ENCODE measurements at places on chromosomes 12 and 14.

- DNase-seq: no peak
Measured at GRCh38 chr12:43754015-43754414, 4.6 kb downstream of the PUS7L start.

DNA sequence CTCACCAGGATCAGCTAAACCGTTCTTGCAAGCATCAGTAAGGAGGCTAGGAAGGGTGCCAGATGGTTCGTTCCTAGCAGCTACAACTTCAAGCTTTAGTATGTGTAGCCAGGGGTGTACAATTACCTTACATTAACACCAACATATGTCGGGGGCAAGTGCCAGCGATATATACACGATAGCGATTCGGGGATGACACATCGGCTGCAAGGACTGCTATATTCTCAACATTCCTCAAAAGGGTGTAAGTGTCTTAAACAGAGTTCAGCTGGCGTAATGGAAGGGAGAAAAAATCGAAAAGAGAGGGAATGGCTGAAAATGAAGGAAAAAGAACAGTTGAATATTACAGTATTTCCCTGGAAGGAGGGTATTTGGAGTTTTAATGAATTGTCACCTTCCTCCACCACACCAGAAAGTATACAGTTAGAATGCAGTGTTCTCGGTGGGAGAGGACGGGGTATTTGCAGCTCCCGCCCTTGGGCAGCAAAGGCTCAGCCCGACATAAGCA is 545 bp downstream of the LIMA1 start:
- DNase-seq: no peak

DNA sequence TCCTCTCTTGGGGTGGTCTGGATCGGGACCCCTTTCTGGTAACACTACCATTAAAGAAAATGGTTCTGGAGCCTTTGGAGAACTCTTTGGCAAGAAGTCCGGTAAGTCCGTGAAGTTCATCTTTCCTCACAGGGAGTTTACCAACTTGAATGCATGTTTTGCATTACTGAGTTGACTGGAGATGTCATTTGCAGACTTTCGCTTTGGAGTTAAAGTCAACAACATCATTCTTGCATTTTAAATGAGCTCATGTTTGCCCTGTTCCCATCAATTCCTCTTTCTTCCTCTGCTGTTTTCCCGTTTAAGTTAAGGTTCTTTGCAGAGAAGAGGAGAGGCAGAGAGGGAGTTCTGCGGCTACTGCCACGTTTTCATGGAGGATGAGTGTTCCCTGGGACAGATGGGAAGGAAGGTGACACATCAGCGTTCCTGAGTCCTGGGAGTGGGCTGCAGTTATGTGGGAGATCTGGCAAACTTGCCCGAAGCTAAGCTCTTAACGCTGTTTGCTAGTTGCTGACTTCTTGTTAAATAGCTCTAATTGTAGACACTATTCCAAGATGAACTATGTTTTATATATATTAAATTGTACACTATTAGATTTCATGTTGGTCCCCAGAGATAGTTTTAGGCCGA is 18.8 kb upstream of the PRICKLE1 start:
- DNase-seq: no peak

DNA sequence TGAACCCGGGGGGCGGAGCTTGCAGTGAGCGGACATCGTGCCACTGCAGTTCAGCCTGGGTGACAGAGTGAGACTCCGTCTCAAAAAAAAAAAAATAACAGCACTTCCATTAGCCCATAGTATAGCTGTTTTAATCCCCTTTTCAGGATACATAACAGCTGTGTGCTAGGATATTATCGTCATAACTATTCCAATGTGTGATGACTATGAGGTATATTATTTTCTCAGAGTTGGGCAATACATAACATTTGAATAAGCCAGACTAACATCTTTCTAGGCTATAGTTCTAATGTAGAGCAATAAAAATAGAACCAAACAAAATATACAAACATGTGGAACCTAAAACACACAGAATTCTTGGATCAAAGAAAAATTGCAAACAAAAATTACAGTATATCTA is 57.1 kb downstream of the MARK3 start:
- DNase-seq: no peak

- DNase-seq: no peak
Measured at GRCh38 chr12:26801486-26801885, 31.5 kb downstream of the ITPR2 start.

- DNase-seq: peak; percentile 76
Measured at GRCh38 chr12:68557011-68557730, 53.5 kb upstream of the RAP1B start.

- DNase-seq: no peak
Measured at GRCh38 chr14:54651649-54652048, 84.7 kb downstream of the SAMD4A start.

GRCh38 chr14:85296456-85297210 is 233.3 kb upstream of the FLRT2 start:
- peak; percentile 9 for DNase-seq

GRCh38 chr14:94113073-94113472 is 2.5 kb downstream of the IFI27 start:
- DNase-seq: no peak

DNA sequence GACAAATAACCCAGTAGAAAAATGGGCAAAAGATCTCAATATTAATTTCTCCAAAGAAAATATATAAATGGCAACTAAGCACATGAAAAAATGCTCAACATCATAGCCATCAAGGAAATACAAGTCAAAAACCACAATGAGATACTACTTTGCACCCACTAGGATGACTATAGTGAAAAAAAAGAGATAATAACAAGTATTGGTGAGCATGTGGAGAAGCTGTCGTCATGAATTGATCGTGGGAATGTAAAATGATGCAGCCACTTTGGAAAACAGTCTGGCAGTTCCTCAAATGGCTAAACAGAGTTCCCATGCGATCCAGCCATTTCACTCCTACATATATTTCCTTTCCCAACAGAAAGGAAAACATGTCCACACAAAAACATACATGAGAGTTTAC is 18.1 kb downstream of the JDP2 start:
- no peak for DNase-seq

- DNase-seq: no peak
Measured at GRCh38 chr14:21109377-21110138, 8.7 kb downstream of the TMEM253 start.

DNA sequence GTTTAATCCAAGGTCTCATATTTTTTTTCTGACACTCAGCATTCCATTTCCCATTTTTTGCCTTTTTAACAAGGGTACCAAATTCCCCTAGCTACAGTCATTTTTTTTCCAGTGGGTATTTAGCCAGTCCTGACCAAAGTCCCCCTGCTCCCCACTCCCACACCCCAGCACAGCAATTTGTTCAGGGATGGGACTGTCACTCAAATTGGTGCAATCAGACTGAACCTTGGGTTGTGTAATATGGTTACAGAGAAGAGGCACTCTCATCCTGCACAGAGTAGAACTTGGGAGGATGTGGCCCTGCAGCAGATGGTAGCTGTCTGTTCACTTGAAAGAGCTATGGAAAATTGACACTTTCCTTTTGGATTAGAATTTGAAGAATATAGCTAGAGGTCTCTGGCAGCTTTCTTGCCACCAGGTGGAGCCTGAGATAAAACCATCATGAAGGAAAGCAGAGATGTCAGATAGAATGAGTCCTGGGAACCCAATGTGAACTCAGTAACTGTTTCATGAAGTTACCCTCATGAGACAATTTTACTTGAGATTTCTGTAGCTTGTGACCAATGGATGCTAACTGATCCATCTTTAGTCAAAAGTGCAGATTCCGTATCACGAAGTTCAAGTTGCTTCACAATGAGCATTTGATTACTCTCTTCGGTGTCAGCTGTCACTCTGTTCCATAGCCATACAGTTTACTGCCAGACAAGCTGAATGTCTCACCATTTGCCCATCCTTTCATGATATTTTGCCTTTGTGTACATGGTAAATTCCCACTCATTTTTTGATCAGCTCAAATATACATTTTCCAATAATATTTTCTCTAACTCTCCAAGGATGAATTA is 394.0 kb upstream of the SYT1 start:
- peak; percentile 19 for DNase-seq

- no peak for DNase-seq
Measured at GRCh38 chr14:71722885-71723284, 209.3 kb upstream of the RGS6 start.

DNA sequence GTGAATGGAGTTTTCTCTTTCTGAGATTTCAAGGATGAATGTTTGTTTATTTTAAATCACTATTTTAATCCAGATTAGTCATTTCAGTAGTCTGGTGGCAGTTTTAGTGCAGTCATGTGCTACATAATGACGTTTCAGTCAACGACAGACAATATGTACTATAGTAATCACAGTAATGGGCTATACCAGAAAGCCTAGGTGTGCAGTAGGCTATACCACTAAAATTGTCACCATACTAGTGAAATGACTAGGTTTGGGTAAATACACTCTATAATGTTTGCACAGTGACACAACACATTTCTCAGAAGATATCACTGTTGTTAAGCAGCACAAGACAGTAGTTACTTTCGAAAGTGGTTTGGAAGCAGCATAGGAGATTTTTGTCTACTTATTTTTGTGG is 203.1 kb downstream of the ETNK1 start:
- DNase-seq: no peak

- no peak for DNase-seq
Measured at GRCh38 chr12:78968226-78968625, 103.7 kb downstream of the SYT1 start.

DNA sequence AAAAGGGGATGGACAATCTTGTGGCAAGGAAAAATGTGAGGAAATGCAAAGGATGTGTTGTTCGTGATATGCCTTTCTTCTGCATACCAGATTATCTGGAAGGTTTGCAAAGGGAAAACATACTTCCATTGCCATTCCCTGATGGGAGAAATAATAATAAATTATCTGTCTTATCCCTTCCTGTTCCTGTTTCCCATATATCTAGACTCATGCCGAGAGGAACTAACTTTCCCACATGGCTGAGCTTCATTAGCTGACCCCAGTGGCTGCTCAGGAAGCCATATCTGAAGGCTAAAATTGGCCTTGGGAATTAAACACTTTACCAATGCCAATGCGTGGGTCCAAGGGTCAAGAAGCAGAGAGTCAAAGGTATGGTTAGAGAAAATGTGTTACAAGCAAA is 439.8 kb downstream of the MDGA2 start:
- DNase-seq: no peak

DNA sequence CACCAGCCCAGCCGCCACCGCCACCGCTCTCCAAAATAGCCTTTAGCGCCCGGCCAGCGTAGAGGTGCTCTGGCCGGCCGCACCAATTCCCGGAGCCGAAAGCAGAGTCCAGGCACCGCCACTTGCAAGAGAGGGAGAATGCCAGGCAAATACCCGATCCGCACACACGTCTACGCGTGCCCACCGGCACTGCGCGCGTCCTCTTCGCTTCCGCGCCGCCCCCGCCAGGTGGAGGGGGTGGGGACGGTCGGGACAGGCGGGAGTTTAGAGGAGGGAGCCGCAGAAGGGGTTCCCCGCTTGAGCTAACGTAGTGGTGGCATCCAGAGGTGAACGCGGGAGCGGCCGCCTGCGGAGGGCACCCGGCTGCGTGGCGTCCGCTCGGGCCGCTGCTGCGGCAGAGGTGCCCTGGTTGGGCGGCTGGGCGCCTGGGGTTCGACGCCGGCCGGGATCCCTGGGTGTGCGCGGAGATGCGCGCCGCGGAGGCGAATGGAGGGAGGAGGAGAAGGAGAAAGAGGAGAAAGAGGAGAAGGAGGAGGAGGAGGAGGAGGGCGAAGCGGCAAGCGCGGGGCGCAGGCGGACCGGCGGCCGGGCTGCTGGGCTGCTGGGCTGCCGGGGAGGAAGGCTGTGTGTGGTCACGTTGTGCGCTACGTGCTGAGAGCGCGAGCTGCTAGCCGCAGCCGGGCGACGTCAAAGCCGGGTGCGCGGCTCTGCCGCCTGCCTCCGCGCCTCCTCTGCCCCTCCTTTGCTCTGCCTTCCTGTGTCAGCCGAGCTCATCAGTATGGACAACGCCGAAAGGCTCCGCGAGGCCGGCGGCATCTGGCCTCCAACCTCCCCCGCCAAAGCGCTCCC is at the start of gene MDGA2:
MDGA2 (minus strand) TSS at position 140 of the 849 bp plus-strand sequence.
- peak; percentile 61 for DNase-seq

- DNase-seq: peak; percentile 90
Measured at GRCh38 chr14:35365130-35366055, 39.2 kb downstream of the NFKBIA start.

GRCh38 chr14:47929334-47929733 is 253.9 kb upstream of the MDGA2 start:
- DNase-seq: no peak

DNA sequence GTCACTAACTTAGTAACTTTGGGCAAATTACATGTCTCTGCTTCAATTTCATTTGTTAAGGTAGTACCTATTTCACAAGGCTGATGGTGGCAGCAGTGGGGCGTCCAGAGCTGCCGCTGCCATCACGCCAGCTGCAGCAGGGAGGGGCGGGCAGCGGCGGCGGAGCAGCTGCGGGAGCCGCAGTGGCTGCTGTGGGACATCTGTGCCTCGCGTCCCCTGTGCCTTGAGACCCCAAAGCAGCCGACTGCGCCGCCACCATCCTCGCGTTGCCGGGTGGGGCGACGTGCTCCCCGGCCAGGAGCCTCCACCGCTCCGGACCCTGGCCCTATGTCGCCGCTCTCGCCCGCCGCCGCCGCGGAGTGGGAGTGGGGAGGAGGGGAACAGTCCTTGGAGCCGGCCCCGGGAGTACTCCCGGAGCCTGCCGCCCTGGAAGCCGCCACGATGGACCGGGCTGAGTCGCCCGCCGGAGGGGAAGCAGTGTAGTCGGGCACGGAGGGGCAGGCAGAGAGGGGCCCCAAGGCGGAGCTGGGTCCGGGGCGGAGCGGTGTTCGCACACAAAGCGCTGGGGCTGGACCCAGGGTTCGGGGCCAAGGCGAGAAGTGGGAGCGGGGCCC is 51.4 kb downstream of the A2M start:
- no peak for DNase-seq

- no peak for DNase-seq
Measured at GRCh38 chr14:102075155-102075554, 11.7 kb downstream of the HSP90AA1 start.

- no peak for DNase-seq
Measured at GRCh38 chr12:41576925-41577324, 388.8 kb downstream of the PDZRN4 start.

DNA sequence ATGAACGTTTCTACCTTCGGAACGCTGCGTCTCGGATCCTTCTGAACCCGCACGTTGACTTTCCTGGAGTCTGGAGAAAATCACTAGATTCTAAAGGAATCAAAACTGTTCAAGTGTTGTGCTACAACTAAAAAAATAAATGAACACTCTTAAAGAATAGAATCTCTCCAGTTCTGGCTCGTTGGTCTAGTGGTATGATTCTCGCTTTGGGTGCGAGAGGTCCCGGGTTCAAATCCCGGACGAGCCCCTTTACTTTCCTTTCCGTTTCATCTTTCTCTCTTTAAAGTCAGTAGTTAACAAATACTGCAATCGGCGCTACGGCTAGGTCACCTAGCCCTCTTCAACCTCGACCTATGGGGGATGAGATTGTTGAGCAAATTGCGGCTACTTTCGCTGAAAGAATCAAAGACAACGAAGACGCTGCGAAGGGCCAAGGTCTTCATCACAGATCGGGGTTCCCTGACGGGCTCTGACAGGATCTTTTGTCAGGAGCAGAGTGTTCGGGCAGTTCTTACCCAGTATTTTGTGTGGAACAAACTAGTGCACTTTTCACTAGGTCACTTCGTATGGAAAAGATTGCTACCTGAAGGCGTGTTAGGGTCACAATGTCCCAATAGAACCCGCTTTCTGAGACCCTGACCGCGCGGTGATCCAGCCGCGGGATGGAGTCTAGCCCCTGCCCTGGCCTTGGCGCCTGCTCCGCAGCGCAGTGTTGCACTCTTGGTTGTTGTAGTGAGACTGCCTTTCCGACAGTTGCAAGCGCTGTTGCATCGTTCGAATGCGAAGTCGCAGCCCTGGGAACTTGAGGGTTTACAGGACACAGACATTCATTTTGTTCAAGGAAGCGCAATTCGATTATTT is 8.4 kb downstream of the OR6S1 start:
- peak; percentile 86 for DNase-seq

- no peak for DNase-seq
Measured at GRCh38 chr12:16562435-16562834, 43.5 kb downstream of the LMO3 start.

GRCh38 chr14:95057851-95058250 is 99.5 kb downstream of the DICER1 start:
- no peak for DNase-seq
